K562 (cell line): ENCODE measurements at places on chromosomes 11 and 22. TPM values are rescaled to one million over a fixed set of nuclear protein-coding genes. Genes with fewer than 3 reads are reported as not detected.

PARVG gene
- not detected in 2 replicates for polyA plus RNA-seq

CST6 gene
- not detected in 2 replicates for polyA plus RNA-seq

FLRT1 gene
- not detected in 2 replicates for polyA plus RNA-seq

RBFOX2 gene
- polyA plus RNA-seq, result 13.9 and 14.2 TPM in 2 replicates

PRR33 gene
- polyA plus RNA-seq, result not detected in 2 replicates

TRIM5 gene
- polyA plus RNA-seq, result 7.7 and 10.2 TPM in 2 replicates

FAU gene
- 1,498 and 1,827 TPM in 2 replicates for polyA plus RNA-seq

OR52E8 gene
- not detected in 2 replicates for polyA plus RNA-seq

GGTLC2 gene
- not detected in 2 replicates for polyA plus RNA-seq

TBX10 gene
- not detected in 2 replicates for polyA plus RNA-seq

SLC29A2 gene
- polyA plus RNA-seq, result 39.3 and 48.7 TPM in 2 replicates

VSIG10L2 gene
- not detected in 2 replicates for polyA plus RNA-seq

MYBPC3 gene
- 0.01 TPM in 1 of 2 replicates, not detected in the other for polyA plus RNA-seq

DDIAS gene
- 11.1 and 14.9 TPM in 2 replicates for polyA plus RNA-seq

CDC42BPG gene
- 7.9 and 11.8 TPM in 2 replicates for polyA plus RNA-seq

ZC3H12C gene
- 1.7 and 2.2 TPM in 2 replicates for polyA plus RNA-seq

INCENP gene
- 41.9 and 46.4 TPM in 2 replicates for polyA plus RNA-seq

CDC42EP1 gene
- polyA plus RNA-seq, result 22.5 and 28.1 TPM in 2 replicates
